WTC11 (cell line): ENCODE measurements at places on chromosomes 6 and 20. TPM values are rescaled to one million over a fixed set of nuclear protein-coding genes. Genes with fewer than 3 reads are reported as not detected.

- DNase-seq = no peak
Measured at GRCh38 chr20:23293689-23294088, 56.9 kb upstream of the NXT1 start.

- DNase-seq = no peak
Measured at GRCh38 chr20:54692168-54692887, 216.9 kb downstream of the DOK5 start.

DNA sequence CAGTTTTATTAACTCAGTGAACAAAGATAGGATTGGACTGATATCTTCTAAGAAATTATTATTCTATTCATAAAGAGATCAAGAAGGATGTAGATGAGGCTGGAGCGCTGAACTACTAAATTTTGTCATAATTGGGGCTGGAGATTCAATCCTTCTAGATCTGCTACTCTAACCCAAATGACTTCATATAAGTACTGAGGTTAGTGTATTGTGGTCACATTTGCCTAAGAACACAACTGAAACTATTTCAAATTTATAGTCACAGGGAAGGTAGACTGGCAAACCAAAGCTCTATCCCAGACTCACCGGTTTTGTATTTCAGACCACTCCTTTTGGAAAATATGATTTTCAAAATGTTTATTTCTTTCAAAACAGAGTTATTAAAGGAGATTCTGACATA lies 96.7 kb downstream of the BMP5 start:
- no peak for DNase-seq

- no peak for DNase-seq
Measured at GRCh38 chr20:31523361-31524283, 9.4 kb downstream of the HM13 start.

GRCh38 chr6:16769131-16769985 lies 8.1 kb upstream of the ATXN1 start:
- no peak for DNase-seq

- DNase-seq = no peak
Measured at GRCh38 chr6:73556836-73557235, 36.0 kb upstream of the EEF1A1 start.

The SNAP25 gene
- total RNA-seq = 0.41 to 0.72 TPM (median 0.57 TPM) in 3 replicates

- DNase-seq = no peak
Measured at GRCh38 chr6:169215201-169215681, 38.4 kb downstream of the THBS2 start.

DNA sequence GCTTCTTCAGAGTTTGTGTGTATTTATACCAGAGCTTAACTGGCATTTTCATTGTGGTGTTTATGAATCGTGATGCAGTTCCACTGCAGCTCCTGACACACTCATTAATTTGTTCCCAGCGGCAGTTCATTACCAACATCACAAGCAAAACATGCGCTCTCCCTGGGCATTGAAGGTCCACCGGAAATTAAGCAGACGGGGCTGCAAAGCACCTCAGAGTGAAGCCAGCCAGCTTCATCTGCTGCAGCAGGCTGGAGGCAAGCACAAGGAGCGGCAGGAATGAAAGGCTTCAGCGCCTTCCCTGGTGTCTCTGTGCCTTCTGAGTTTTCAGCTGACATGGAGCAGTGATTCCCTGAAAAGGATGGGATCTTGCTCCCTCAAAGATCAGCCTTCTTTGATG lies 246.0 kb upstream of the SPTLC3 start:
- no peak for DNase-seq

The QRSL1 gene
- 17.2 to 17.9 TPM (median 17.7 TPM) in 3 replicates for total RNA-seq

- DNase-seq = no peak
Measured at GRCh38 chr20:46951405-46951804, 56.8 kb downstream of the EYA2 start.

The MATN4 gene
- 1.9 to 2.5 TPM (median 2.2 TPM) in 3 replicates for total RNA-seq

The OPRL1 gene
- 1.7 to 2.2 TPM (median 2.0 TPM) in 3 replicates for total RNA-seq

DNA sequence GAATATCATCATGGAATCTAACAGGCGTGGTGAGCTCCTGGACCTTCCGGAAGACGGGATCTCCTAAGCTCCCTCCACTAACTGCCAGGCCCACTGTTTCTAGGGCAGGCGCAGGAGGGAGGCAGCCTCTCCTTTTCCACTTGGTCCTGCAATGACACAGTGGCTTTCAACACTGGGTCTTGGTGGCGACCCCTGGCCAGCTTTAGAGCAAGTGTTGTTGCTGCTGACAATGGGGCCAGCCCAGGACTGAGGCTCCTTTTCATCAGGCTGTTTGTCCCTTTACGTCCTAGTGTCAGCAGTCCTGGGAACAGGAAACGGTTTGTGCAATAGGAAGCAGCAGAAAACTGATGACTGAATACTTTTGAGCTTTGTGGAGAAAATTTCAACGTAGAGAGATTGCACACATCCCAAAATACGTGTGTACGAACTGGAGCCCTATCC lies 9.7 kb upstream of the QKI start:
- DNase-seq = no peak

DNA sequence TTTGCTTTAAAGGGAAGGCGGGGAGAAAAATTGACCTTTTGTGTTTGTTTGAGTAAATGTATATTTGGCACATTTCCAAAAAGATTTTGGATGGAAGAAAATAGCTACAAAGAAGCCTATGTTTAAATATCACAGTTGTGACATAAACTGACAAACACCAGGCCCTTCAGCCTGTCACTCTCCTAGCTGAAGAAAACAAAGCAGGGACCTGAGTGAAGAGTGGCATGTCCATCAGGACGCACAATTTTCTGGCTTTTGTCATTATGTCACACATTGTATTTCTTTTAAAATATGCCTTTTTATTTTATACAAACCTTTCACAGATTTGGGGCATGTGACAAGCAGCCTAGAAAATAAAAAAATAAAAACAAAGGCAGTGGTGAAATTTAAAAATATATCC lies 241.2 kb downstream of the OGFRL1 start:
- no peak for DNase-seq

- no peak for DNase-seq
Measured at GRCh38 chr6:100266494-100267401, 198.0 kb downstream of the SIM1 start.

The HTR1E gene
- 0.09 TPM in 2 of 3 replicates, not detected in the other for total RNA-seq

DNA sequence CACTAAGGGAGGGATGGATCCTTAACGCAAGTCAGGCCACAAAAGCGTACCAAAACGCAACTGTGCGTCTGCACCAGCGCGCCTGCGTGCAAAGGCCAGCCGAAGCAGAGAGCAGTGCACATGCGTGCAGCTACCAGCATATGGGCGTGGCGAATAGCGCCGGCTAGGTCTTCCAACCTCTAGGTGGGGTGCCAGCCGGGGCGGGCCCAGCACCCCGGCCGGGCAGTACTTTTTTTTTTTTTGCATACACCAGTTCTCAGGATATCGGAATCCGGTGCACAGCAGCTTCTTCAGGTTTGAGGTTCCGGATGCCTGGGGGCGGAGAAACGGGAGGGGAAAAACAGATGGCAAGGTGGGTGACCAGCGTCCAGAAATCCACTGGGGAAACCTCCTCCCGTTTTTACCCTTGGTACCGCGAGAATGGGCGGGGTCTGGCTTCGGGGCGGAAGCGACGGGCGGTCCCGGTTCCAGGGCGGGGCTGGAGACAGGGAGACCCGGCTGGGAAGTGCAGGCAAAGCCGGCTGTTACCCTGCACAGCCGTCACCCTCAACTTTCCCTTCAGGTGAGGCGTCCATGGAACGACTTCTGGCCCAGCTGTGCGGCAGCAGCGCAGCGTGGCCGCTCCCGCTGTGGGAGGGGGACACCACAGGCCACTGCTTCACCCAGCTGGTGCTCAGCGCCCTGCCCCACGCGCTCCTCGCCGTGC lies at the start of gene ABCC10:
ABCC10 (plus strand) TSS at position 136 of the 706 bp plus-strand sequence; CDS start at position 574, 438 bp downstream.
- DNase-seq = peak; percentile 95

DNA sequence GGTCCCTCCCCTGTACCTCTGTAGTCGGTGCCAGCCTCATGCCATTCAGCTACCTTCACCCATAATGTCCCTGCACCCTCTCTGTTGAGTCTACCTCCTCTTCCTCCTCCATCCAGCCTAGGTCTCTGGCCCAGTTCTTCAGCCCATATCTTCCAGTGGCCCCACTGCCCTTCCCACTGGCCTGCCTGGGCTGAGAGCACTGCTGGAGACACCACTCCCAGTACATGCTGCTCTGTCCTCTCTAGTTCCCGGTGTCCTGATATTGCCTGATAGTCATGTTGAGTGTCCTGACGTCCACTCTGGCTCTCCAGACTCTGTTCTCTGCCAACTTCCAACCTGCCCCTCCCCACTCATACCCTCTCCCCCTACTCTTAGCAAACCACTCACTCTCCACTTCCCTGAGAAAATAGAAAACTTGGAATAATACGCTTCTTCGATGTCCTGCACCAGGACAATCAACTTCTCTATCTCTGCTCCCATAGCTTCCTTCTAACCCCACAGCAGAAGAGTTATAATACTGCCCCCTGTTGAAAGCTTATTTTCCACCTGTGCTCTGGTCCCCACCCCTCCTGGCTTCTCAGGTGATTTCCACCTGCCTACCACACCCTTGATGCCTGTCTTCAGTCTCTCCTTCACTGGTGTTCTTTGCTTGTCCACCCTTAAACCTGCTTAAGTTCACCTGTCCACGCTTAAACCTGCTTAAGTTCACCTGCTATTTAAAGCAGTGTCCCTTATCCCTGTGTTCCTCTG lies 19.8 kb downstream of the SLC22A3 start:
- no peak for DNase-seq

DNA sequence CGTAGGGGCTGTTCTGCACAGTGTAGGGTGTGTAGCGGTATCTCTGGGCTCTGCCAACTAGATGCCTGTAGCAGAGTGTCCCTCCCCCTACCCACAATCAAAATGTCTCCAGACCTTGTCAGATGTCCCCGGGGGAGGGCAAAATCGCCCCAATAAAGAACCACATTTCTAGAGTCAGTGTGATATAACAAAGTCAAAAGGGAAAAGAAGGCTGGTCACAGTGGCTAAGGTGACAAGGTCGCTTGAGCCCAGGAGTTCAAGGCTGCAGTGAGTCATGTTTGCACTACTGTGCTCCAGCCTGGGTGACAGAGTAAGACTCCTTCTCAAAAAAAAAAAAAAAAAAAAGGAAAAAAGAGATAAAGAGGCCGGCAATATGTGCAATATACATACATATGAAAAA lies 11.7 kb upstream of the CEP43 start:
- DNase-seq = no peak

- DNase-seq = no peak
Measured at GRCh38 chr6:91132461-91132860, 545.6 kb upstream of the MAP3K7 start.

The F13A1 gene
- 1.0 to 1.3 TPM (median 1.1 TPM) in 3 replicates for total RNA-seq

GRCh38 chr20:6636209-6637159 lies 131.0 kb upstream of the BMP2 start:
- no peak for DNase-seq

- no peak for DNase-seq
Measured at GRCh38 chr20:3046677-3047462, 1.0 kb downstream of the MRPS26 start.

DNA sequence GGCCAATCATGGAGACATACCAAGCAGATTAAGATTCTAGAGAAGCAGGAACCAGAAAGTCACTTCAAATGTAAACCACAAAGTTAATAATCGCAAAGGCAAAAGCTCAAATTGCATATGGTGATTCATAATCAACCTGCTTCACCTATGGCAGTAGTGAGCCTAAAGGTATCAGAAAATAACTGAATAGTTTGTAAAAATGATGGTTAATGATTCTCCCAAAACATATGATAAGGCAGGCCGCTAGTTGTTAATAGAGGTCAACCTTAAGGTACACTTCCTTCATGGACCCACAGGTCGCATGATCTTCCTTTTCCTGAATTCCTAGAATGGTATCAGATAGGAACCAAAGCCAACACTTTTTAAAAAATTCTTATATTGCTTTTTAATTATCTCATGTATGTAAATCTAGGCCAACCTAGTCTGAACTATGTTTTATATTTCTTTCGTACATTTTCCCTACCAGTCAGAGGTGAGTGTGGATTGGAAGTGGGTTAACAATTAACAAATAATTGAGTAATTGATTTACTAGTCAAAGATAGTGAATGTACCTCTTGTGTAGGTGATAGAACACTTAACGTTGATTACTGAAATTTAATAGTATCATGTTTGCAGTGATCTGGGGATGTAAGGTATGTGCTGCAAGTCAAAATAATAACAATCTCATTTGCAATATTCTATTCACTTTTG lies 16.4 kb downstream of the TAAR2 start:
- DNase-seq = no peak

DNA sequence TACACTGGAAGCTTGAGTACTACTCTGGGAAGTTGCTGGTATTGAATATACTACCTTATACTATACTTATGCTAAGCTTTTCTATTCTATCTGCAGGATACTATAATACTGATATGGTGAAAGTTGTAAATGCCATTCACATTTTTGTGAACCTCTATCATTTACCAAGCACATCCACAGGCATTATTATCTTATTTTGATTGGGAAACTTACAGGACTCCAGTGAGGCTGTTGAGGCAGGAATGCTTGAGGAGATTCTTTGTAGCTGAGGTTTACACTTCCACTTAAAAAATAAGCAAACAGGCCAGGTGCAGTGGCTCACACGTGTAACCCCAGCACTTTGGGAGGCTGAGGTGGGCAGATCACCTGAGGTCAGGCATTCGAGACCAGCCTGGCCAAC lies 442.9 kb downstream of the QKI start:
- DNase-seq = no peak

GRCh38 chr6:29995340-29995777 lies 53.0 kb downstream of the HLA-A start:
- no peak for DNase-seq

DNA sequence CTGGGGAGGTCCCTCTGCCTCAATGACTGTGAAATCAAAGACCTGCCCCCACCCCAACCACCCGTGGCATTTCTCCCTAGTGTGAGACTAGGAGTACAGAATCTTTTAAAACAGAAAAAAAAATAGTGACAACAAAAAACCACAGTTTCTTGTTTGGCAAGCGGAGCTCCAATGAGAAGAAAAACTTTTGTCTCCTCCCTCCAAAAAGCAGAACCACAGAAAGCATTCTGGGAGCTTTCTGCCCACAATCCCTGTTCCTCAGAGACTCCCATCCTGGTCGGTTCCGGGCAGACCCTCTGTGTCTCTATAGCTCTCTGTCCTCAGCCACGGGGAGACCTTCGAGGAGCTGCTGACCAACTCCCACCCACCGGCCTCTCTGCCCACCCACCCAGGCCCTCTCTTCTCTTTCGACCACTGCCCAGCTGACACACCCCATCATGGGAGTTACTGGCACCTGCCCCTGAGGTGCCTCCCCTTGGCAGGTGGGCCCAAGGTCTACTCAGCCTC lies 4.9 kb downstream of the PREX1 start:
- no peak for DNase-seq

DNA sequence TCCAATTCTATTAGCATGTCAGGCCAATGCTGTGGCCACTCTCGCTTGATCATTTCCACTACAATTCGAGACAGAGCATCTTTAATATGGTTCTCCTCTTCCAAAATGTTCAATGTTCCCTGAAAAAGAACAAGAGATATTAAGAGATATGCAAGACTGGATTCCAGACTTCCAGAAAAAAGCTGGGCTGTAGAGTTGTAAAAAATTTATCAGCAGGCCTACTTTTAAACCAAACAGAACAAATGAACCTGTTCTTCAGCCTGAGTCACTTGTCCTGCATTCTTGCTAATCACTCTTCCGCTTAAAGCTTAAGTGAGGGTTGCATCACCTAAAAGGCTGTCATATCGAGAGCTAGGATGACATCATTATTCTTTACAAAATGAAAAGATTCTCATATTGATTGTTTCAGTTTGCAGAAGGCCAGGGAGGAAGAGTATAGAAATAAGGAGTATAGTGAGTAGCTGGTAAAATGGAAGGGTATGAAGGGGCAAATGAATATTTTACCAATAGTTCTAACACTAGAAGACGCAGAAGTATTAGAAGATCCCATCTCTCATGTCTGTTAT lies 4.9 kb downstream of the XPO5 start:
- no peak for DNase-seq

The ALDH5A1 gene
- total RNA-seq = 5.1 to 6.7 TPM (median 5.5 TPM) in 3 replicates

- DNase-seq = no peak
Measured at GRCh38 chr6:88708197-88708744, 255.1 kb downstream of the RNGTT start.

The TMEM200A gene
- 10.4 to 11.2 TPM (median 11.0 TPM) in 3 replicates for total RNA-seq
